ENCODE measurements at places on chromosomes 13 and 19. TPM values are rescaled to one million over a fixed set of nuclear protein-coding genes. Genes with fewer than 3 reads are reported as not detected.

- no peak for DNase-seq
Observed at GRCh38 chr13:49098771-49099512, 121.2 kb upstream of the MLNR start.

Gene WDR18
- total RNA-seq: 59.4 TPM

Gene FGF22
- 0.38 TPM for total RNA-seq

GRCh38 chr19:19113040-19113626, 25.1 kb downstream of the TMEM161A start:
- no peak for DNase-seq

GRCh38 chr19:16836115-16837034, 7.2 kb downstream of the SIN3B start:
- DNase-seq: no peak

- no peak for DNase-seq
Observed at GRCh38 chr13:110412132-110412914, 105.2 kb downstream of the COL4A2 start.

Gene POU2F2
- total RNA-seq: 0.93 TPM

- no peak for DNase-seq
Observed at GRCh38 chr13:35830850-35831450, 300.2 kb downstream of the DCLK1 start.

- DNase-seq: no peak
Observed at GRCh38 chr19:11256189-11256588, 6.1 kb downstream of the DOCK6 start.

- peak; percentile 63 for DNase-seq
Observed at GRCh38 chr19:5339950-5340636, 519 bp downstream of the PTPRS start.

- no peak for DNase-seq
Observed at GRCh38 chr19:30785458-30786137, 413.4 kb downstream of the ZNF536 start.

Gene IZUMO1
- 0.80 TPM for total RNA-seq

Gene HSH2D
- total RNA-seq: 0.38 TPM

DNA sequence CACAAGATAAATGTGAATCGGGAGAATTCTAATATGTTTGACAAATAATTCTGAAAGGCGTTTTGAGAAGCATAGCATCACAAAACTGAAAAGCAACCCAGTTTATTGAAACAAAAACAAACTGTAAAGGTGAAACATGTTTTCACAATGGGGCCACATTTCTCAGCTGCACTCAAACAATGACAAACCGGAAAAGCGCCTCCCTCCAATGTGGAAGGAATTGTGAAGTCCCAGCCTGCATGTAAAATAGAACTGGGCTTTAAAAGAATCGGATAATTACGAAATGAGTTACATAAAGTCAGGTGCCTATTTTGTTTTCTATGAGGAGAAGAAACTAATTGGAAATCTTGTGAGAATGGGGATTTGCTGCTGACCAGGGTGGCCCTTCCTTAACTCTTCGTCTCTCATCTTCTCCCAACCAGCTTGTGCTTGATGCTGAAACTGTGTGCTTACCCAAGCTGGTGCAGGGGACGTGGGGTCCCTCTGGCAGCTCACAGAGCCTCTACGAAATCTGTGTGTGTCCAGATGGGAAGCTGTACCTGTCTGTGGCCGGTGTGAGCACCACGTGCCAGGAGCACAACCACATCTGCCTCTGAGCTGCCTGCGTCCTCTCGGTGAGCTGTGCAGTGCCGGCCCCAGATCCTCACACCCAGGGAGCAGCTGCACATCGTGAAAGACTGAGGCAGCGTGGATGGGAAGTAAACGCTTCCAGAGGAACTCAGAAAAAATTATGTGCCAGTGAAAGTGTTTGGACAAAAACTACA, 109.4 kb downstream of the SACS start:
- DNase-seq: no peak

GRCh38 chr13:52884429-52885010, 36.1 kb upstream of the PCDH8 start:
- no peak for DNase-seq

- no peak for DNase-seq
Observed at GRCh38 chr13:21517576-21517975, 58.5 kb upstream of the ZDHHC20 start.

DNA sequence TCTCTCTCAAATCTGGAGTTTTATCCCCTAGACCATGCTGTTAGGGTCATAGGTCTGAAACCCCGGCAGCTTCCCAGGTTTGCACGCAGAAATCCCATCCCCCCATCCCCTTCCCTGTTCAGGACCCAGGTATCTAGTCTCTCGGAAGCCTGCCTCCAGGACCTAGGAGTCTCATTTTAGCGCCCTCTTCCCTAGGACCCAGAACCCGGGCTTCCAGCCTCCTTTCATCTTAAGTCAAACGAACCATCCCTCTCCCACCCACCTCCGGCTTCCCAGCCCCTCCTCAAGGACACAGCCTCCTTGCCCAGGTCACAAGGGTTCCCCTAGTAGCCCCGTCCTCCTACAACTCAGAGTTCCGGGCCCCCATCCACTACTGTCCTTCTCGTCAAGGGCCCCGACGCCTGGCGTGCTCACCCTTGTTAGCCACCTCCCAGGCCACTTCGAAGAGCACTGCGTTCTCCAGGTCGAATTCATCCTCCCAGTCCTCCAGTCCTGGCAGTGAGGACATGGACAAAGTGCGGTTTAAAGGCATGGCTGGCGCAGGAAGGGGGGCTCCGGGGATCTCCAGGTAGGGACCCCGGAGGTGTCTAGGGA, 431 bp downstream of the GYS1 start:
- peak; percentile 49 for DNase-seq

GRCh38 chr19:36577271-36577996, 4.3 kb upstream of the ZNF529 start:
- no peak for DNase-seq

DNA sequence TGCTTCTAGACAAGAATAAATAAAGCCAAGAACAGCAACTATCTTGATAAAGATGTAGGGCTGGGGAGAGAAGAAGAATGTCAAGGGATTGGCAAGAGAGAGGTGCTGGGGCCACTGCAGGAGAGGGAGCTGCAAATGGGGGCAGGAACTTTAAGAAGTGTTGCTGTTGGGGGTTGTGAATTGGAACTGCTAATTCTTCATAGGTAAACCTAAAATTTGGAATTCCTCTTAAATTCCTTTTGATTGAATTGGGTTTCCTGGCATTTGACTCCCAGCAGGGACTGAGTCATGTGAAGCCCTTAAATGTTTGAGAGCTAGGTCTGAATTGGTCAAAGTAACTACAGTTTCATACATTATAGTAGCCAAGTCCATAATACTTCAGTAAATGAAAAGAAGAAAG, 305.6 kb upstream of the TMTC4 start:
- DNase-seq: no peak

- DNase-seq: no peak
Observed at GRCh38 chr19:47099576-47100050, 14.0 kb downstream of the ZC3H4 start.

GRCh38 chr19:31567776-31568175, 218.5 kb upstream of the TSHZ3 start:
- no peak for DNase-seq

DNA sequence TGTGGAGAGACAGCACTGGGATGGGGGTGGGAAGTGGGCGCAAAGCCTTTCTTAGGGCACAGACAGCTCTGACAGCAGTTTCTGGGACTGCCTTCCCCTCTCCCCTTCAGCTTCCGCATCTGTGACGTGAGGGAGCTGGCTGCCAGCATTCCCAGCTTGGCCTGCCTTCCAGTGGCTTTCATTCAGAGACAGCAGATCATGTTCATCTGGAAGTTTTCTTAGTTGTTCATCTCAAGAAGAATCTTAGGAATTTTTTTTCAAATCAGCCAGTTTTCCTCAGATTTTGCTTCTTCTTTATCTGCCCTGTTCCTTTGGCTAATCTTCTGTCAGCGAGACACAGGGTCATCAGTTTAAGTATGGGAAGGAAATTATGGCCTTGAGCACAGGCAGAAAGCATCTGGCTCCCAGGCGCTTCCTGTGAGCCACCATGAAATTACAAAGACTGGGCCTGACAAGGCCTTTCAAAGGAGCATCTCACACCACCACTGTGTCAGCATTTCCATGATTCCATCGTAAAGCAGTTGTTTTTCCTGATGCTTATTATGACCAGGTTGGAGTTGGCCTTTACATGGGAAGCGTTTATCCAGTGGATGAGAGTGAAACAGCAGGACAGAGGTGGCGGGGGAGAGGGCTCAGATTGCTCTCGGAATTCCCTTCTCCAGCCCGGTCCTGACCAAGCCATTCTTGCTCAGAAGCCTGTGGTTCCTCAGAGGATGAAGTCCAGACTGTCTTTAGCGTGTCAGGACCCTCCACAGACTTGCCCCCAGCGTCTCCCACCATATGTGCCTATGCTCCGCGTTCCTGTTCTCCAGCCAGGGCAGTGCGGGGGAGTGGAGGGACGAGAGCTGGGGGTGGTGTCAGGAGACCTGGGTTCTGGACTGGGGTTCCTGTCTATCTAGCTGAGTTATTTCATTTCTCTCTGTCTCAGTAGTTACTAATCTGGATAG, 43.6 kb downstream of the ARHGAP35 start:
- DNase-seq: no peak

GRCh38 chr13:75186379-75186778, 295.6 kb downstream of the TBC1D4 start:
- no peak for DNase-seq

DNA sequence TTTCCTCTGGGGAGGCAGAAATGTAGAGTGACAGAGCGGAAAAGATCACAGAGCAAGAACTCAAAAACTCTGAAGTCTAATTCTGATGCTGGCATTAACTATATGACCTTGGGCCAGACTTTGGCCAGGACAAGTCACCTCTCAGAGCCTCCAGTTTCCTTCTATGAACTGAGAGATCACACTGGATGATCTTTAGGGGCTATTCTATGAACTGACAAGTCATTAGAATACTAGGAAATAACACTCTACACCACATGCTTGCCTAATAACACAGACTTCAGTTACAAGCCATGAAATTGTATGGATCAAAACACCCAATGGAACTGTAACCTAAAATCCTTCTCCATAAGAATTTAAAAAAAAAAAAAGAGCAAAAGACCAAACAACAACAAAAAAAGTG, 16.9 kb downstream of the SLC25A30 start:
- DNase-seq: no peak

Gene TNPO2
- 105 TPM for total RNA-seq

DNA sequence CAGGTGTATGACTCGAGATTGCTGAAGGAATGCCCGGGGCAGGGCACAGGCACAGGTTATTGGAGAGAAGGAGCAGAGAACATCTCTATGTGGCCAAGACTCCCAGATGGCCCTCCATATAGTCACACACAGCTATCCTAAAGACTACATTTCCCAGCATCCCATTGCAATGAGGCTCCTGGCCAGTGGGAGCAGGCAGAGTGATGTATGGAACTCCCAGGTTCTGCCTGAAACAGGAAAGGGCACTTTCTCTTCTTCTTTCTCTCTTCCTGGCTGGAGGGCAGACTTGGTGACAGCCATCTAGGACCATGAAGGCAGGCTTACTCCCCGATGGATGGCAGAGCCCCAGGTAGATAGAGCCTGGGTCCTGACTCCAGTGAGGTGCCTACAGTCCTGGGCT, 13.5 kb downstream of the PPP1R13L start:
- no peak for DNase-seq

- no peak for DNase-seq
Observed at GRCh38 chr19:47754206-47755064, 9.1 kb downstream of the NOP53 start.

Gene KCNN1
- total RNA-seq: 16.8 TPM

Measured in mesothelial cell of epicardium (in vitro differentiated cells).